ENCODE measurements at places on chromosomes 2 and 18.

- no peak for DNase-seq
These were observed 131.4 kb upstream of the BOD1L2 start for GRCh38 chr18:57015451-57015850.

DNA sequence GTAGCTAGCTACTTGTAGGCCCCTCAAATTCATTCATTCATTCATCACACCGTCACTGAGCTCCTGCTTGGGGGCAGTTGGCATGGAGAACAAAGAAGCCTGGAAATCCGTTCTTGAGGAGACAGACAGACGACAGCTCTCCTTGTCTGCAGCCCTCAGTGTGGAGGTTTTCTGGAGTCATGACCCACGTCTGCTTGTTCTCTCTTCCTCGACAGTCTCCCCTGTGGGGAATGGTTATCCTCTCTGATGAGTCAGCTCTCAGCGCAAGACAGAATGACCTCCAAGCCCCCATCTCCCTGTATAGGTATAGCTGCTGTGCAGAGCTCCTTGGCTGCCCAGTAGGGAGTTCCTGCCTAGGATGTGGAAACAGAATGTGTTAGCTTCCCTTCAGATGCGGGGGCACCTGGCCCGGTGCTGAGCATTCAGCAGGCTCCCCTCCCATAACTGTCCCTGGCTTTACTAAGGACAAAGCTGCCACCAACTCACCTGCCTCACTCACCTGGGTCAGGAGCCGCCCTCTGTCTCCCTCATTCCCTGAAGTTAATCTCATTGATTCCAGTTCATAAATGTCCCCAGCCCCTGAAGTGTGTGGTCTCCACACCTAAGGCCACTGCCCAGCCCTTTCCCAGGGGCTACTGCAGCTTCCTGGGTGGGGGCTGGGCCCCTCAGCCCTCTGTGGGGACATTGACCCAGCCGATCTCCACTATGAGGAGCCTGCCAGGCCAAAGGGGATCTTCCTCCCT is 124.7 kb downstream of the ACKR3 start:
- DNase-seq: no peak

- DNase-seq: no peak
These were observed 34.9 kb downstream of the CCDC88A start for GRCh38 chr2:55384786-55385185.

GRCh38 chr2:219002395-219003266 is 9.4 kb upstream of the CRYBA2 start:
- no peak for DNase-seq

GRCh38 chr2:20050646-20051531 is 539 bp downstream of the LAPTM4A start:
- no peak for DNase-seq

GRCh38 chr18:2891526-2892431 is 45.0 kb downstream of the EMILIN2 start:
- no peak for DNase-seq

DNA sequence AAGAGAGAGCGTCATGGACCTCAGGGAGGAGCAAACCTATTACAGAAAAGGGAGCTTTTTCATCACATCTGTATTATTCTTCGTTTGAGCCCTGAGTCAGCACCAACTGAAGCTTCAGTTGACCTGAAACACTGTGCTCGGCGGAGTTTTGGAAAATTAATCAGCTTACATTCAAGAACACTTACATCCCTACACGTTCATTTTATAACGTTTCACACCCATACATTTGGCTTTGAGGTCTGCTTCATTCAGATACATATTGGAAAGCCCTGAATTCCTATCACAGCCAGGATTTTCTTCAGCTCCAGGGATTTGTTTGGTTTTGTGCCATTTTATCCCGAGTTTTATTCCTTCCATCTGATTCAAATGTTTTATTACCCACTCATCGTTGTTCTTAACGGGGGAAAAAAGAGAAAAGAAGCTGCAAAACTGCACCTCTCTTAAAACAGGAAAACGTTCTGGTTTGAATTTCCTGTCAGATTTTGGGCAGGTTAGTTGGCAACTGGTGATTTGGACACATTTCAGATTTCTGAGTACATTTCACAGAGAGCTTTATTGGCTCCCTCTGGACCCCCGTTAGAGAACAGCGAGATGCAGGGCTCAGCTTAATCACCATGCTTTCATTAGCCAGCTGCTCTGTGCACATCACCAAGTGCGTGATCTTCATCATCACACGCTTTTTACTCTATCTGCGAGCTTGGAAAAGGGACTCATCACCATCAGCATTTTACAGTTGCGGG is 88.8 kb downstream of the CDC42EP3 start:
- no peak for DNase-seq

DNA sequence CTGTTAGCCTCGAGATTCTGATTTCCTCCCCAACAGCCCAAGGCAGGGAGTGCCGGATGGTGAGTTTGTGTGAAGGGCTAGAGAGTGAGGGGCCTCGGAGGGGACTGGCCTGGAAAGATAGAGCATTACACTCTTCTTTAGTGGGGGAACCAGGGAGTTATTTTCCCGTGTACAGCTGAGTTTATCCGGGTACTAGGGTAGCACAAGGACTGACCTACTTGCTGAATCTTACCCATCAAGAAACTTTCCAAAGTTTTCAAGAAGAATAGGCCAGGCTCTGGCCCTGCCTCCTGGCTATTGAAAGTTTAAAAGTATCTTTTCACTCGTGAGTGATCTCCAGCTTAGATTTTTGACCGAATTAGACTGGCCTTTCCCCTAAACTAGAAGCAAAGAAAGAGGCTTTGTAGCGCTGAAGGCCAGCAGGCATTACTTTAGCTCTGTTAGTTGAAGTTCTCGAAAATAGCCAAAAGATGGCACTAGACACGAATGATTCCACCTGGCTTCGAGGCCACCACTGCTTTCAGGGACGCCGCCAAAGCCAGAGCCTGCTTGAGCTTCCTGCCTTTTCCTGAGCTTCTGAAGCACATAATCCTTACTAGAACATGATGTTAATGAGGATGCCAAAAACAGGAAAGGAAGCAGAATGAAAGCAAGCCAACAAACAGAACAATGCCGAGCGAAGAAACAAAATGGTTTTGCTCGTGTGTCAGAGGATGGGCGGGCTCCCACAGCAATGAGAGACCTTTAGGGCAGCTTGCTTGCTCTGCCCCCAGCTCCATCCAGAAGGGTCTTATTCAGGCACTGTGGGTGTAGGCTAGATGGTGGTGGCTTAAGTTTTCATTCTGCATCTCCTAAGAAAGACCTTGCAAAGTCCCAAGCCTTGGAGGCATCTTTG is 55.8 kb downstream of the TSN start:
- no peak for DNase-seq

GRCh38 chr2:45981384-45981930 is 315.8 kb upstream of the EPAS1 start:
- DNase-seq: no peak

DNA sequence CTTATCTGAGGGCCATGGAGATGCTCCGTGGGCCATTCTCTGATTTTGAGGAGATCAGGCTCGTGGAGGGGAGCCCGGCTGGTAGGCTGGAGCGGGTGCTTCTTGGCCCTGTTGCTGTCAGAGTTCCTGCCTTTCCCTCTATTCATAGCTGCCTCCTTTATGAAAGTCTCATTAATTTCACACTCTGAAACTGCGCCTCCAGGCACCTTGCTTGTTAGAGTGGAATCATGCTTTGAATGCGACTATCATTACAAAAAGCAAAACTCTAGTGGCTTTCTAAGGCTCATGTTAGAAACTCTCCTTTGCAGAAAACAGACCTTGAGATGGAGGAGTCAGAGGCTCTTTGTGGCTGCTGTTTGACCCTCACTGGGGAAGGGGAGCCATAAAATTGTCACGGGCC is 131.0 kb upstream of the SNTG2 start:
- no peak for DNase-seq

DNA sequence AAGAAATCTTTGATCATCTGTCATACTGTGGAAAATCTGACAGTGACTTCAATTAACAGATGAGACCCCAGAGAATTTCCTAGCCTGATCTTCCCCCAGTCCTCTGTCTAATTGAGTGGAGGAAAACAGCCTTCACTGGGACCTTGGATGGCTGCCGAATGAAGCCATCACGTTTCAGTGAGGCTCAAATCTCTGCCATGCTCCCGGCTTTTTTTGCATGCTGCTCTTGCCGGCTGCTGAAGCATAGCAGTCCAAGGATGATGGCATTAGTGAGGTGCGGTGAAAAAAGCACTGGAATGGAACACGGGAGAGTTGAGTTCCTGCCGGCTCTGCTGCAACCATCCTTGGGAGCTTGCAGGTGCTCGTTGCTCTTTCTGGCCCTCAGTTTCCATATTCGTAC is 430.5 kb downstream of the SLC4A3 start:
- DNase-seq: no peak

- DNase-seq: no peak
These were observed 100.0 kb upstream of the PKDCC start for GRCh38 chr2:41947701-41948396.

DNA sequence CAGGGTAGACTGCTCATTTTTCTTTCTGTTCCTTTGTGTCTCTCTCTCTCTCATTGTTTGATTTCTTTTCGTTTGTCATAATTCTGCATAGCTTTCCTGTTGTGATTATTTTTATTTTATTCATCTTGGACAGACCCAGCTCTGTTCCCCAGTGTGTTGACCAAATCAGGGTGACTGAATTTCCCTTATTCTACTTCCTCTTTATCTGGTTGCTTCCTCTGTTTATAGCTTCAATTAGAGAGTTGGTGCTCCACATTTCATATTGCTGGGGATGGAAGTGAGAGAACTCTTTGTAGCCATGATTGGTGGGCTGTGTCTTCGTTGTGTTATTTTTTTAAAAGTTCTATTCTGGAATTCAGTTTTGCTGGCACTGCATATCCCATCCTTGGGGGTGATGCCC is 19.1 kb downstream of the PROKR1 start:
- no peak for DNase-seq

- DNase-seq: no peak
These were observed 141.2 kb downstream of the RTN4 start for GRCh38 chr2:54909001-54909400.

DNA sequence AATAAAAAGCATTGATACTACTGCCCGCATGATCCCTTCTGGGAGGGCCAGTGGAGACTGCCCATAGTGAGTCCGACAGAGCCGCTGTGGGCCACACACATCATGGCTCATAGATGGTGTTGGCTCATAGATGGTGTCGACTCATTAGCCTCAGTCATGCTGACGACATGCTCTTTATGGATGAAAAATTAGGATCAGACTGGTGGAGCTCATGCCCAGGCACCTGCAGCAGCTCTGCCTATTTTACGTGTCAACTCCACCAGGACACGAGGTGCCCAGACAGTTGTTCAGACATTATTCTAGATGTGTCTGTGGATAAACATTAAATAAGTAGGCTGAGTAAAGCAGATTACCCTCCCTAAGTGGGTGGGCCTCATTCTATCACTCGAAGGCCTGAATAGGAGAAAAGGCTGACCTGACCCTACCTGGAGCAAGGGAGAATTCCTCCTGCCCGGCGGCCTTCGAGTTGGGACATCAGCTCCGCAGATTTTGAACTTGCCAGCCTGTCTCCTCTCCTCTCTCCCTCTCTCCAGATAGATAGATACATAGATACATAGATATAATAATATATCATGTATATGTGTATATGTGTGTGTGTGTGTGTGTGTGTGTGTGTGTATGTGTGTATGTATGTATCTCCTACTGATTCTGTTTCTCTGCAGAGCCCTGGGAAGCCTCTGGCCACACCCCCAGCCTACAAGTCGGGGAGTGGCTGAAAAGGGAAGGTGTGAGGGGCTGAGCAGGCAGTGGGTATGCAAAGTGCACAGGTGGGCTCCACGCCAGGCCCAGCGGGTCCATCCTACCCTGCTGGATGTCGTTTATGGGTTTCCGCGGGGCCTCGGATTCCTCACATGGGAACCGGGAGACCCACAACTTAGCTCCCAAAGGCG is 13.6 kb upstream of the TEX51 start:
- no peak for DNase-seq

DNA sequence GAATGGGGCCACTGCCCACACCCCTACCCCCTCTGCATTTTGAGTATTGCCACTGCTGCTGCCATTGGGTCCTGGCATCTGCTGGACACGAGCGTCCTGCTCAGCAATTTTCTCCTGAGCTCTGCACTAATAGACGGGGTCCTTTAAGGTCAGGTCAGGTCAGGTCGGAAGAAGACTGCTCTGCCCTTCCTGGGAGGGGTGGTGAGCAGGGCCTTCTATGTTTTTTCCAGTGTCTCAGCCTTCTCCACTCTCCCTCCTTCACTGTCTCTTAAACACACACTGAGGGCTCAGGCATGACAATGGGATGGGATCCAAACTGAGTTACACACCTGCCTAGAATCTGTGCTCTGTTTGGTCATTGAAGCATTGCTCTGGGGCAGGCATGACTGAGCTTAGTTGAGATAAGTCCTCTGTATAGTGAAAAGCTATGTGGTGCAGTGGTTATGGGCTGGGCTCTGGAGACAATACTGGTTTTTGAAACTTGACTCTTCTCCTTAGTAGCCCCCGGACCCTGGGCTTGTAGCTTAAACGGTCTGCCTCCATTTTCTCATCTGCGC is 10.6 kb downstream of the MYO1B start:
- DNase-seq: no peak

DNA sequence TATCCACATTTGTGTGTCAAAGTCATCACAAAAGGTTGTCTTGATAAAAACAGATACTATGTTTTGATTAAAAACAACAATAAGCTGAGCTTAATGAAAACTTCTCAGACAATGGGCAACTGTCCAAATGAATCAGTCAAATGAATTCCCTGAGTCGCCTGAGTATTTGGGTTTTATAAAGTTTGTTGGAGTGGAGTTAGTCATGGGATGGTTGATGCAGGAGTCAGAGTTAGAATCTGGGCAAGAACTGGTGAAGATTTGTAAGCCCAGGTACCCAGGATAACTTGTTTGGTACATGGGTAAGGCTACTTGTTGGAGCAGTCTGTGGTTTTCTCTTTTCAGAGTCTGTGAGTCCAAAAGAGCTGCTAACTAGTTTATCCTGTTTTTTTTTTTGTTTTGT is 34.4 kb upstream of the RAPGEF4 start:
- DNase-seq: no peak

- no peak for DNase-seq
These were observed 26.2 kb downstream of the CYP27C1 start for GRCh38 chr2:127193967-127194280.

- DNase-seq: no peak
These were observed 245.6 kb downstream of the FAM210A start for GRCh38 chr18:13480571-13481255.

DNA sequence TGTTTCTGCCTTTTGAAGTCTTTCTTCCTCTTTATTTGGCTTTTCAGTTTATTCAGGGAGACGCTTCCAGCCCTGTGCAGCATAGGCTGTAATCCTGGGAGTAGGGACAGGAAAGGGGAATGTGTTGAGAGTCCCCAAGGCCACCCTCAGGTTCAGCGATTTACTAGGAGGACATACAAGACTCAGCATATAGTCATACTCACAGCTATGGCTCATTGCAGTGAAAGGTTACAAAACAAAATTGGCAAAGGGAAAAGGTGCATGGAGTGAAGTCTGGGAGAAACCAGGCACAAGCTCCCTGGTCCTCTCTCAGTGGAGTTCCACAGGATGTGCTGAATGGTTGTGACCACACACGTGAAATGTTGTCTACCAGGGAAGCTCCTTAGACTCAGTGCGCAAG is 49.6 kb upstream of the ZNF638 start:
- DNase-seq: no peak

All from activated CD8-positive, alpha-beta memory T cell treated with anti-CD3 and anti-CD28 coated beads for 1 hour (primary cell).